ENCODE measurements at places on chromosomes 5 and 9. TPM values are rescaled to one million over a fixed set of nuclear protein-coding genes. Genes with fewer than 3 reads are reported as not detected.

DNA sequence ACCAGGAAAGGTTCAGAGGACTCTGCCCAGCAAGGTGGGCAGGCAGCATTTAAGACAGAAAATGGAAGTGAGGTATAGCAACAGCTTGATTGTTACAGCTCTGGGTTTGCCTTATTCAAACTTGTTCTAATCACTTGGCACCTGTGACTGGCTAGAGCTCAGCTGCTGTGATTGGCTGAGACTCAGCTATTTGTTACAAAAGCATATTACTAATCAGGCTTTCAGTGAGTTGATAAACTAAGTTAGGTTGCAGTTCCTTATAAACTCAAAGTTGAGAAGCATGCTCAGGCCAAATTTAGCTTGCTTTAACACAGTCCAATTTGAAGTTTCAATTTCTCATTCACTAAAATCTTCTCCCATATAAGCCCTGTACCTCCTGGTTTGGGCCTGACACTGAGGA, 56.3 kb downstream of the GDA start:
- DNase-seq = no peak

GRCh38 chr5:140868721-140869554, at the start of gene PCDHA11:
TSS of gene PCDHA11 (plus strand) at chr5:140868957. CDS start at chr5:140869104, 147 bp downstream.
- no peak for DNase-seq

DNA sequence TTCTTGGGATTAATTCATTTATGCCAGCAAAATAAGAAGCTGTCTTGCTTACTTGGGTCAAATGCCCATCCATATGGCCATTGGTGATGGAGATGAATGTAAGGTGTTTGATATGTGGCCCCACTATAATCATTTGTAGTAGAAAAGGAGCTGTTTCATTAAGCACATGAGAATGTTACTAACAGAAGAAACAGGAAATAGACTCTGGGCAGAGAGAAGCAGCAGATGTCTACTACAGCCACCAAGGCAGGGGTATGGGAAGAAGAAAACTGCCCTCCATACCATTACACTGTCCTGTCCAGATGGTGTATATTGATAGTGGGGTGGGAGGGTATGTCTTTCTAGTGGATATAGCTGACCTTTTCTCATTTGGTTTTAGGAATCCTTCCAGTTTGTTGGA, 386.6 kb upstream of the CLINT1 start:
- no peak for DNase-seq

TPRN gene
- total RNA-seq = 14.6 TPM

GRCh38 chr5:132822650-132823480, 7.6 kb downstream of the SHROOM1 start:
- no peak for DNase-seq

- DNase-seq = peak; percentile 68
Observed at GRCh38 chr9:83978992-83979811, 813 bp downstream of the HNRNPK start.

BTNL9 gene
- total RNA-seq = not detected

DNA sequence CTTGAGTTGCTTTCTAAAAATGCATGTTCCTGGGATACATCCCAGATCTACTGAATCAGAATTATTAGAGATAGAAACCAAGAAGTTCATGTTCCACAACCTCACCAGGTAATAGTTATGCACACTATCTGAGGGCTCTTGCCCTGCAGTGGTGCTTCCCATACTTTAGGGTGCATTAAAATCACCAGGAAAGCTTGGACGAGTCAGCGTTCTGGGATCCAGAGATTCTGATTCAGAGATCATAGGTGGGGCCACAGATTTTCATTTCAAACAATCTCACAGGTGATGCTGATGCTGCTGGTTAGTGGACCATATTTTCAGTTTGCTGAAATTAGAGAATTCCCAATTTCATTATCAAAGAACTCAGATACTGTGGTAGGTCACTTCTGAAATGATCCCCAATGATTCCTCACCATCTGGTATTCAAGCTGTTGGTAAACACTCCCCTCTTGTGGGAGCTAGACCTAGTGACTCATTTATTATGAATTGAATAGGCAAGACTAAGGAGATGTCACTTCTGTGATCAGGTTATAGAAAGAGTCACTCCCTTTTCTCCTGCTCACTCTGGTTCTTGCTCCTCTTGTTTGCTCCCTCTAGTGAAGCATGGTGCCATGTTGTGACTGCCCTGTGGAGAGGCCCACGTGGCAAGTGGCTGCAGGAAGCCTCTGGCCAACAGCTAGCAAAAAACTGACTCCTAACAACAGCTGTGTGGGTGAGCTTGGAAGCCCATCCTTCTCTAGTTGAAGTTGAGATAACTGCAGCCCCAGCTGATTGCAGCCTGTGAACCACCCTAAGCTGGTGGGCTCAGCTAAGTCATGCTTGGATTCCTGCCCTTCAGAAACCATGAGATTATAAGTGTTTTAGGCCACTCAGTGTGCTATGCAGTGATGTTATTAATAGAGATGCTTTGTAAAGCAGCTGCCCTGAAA, 59.8 kb downstream of the SH3TC2 start:
- peak; percentile 78 for DNase-seq

GRCh38 chr5:54528633-54529209, 11.2 kb downstream of the SNX18 start:
- no peak for DNase-seq

DNA sequence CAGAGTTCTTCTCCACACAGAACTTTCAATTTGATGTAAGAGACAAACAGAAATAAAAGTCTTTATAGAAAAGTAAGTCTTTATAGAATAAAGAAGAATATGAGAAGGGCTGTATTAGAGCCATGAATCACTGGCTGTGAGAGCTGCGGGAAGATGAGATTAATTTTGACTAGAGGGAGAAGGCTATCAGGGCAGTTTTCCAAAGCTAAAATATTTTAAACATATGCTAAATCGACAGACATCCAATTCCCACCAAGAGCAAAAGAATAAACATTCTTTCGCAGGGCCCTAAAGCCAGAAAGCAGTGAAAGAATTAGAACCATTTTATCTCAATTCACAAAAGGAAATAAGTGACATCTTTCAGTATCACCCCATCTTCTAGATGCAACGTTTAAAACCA, 208.3 kb upstream of the MAP3K1 start:
- DNase-seq = no peak

GRCh38 chr5:107666051-107666655, 4.6 kb downstream of the EFNA5 start:
- DNase-seq = no peak

GRCh38 chr5:138979684-138980280, 104.6 kb upstream of the LRRTM2 start:
- DNase-seq = no peak
